Amniotic stem cell (primary cell): ENCODE measurements at places on chromosomes 5 and 9.

DNA sequence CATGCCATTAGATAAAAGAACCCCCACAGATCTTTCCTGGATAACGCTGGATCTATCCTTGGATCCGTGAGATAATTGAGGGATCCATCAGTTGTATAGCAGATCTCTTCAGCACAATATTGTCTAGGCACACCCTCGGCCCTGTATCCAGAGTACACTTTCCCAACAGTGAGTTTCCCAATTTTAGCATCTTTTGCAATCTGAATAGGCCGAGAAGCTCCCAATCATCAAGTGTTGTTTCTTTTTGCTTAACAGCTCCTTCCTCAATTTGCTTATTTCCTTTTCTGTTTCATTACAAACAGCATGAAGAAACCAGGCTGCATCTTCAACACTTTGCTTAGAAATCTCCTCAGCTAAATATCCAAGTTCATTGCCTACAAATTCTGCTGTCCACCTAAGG is 4.4 kb upstream of the SPTLC1 start:
- no peak for DNase-seq

DNA sequence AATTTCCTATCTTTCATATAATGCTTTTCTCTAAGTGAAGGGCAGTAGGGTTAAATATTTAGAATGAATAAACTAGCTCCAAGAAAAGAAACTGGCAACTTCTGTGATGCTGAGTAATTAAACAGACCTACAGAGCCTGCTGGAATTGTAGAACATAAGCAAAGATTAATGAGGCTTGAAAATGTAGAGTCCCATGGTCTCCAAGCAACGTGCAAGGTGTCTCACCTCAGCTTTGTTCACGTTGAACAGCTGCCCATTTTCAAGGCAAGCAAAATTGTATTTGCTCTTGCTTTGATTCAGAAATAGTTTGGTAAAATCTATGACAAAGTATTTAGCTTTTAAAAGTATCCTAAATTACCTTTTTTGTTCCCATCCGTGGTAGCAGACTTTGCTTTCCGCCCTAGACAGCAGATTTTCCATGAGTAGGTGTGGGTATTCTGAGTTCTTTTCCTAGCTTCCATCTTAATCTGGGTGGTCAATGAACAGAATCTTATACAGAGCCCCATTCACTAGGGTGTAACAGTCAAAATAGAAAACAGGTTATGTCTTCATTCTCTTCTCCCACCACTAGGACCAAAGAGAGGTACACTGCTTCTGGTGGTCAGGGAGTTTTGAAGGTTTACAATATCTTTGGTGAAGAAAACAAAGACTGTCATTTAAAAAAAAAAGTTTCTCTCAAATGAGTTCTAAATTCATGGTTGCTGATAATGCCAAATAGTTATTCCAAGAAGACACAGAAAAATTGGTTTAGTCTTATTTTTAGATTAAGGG is 52.1 kb upstream of the TYRP1 start:
- DNase-seq = no peak

DNA sequence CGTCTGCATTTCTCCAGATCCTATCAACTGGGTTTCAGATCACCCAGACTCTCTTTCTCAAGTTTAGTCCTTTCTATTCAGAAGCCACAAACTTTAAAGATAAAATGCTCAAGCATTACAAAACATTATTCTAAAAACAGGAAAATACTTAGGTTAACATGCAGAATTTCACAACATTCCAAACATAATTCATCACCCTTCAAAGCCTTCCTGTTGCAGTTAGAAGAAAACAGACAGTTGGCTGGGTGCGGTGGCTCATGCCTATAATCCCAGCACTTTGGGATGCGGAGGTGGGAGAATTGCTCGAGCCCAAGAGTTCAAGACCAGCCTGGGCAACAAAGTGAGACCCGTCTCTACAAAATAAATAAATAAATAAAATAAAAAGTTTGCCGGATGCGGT is 7.7 kb upstream of the OCLN start:
- DNase-seq = no peak

DNA sequence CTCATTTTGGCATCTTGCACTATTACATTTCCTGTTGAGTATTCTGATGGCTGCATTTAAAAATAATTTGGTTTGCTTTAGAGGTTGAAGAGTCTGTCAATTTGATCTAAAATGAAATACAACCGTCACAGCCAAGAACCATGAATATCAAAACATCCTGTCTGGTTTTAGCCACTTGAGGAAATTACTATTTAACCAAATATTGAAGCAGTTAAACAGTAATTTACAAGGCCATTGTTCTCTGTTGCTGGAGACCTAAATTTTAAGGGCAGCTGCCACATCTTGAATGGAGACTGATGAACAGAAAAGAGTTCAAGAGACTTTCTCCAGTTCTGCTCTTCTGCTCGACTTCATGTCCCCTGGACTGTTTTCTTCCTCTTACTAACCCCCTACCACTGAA is 549.4 kb downstream of the LRRC70 start:
- DNase-seq = no peak

DNA sequence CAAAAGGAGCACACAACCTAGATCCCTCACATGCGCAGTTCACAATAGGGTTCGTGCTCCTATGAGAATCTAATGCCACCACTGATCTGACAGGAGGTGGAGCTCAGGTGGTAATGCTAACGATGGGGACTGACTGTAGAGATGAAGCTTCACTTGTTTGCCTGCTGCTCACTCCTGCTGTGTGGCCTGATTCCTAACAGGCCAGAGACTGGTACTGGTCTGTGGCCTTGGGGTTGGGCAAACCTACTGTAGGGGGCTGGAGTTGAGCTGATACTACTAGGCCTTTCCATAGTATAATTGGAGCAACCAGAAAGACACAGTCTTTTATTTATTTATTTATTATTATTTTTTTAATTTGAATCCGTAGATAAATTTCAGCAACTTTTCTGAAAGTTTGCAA is 5.3 kb downstream of the LNPEP start:
- no peak for DNase-seq

GRCh38 chr5:35317586-35317985 is 87.3 kb upstream of the PRLR start:
- no peak for DNase-seq

- no peak for DNase-seq
These were observed 52.2 kb downstream of the PCDH1 start for GRCh38 chr5:141825791-141826560.

DNA sequence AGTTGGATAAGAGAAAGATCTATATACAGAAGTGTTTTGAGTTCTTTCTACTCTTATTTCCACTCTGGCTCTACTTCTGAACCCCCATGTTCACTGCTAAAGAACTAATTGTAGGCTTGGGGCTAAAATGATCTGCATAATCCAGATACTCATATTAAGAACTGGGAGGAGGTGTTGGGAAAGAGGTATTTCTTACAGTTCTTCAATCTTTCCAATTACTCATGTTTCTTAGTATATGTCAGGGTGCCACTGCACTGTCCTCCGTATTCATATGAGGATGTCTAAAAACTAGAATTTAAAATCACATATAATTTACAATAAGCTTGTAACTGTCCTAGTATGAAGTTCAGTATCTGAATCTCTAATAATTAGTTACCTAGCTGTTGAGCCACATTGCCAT is 12.7 kb downstream of the NIPBL start:
- DNase-seq = no peak

GRCh38 chr9:36276781-36277181 is 18.5 kb upstream of the GNE start:
- DNase-seq = peak; percentile 83

DNA sequence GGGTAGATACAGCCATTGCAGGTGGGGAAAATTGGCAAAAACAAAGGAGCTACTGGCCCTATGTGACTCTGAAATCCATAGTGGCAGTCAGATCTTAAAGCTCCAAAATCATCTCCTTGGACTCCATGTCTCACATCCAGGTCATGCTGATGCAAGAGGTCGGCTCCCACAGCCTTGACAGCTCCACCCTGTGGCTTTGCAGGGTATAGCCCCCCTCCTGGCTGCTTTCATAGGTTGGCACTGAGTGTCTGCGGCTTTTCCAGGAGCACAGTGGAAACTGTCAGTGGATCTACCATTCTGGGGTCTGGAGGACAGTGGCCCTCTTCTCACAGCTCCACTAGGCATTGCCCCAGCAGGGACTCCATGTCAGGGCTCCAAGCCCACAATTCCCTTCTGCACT is 1190.1 kb downstream of the CDH12 start:
- DNase-seq = no peak

DNA sequence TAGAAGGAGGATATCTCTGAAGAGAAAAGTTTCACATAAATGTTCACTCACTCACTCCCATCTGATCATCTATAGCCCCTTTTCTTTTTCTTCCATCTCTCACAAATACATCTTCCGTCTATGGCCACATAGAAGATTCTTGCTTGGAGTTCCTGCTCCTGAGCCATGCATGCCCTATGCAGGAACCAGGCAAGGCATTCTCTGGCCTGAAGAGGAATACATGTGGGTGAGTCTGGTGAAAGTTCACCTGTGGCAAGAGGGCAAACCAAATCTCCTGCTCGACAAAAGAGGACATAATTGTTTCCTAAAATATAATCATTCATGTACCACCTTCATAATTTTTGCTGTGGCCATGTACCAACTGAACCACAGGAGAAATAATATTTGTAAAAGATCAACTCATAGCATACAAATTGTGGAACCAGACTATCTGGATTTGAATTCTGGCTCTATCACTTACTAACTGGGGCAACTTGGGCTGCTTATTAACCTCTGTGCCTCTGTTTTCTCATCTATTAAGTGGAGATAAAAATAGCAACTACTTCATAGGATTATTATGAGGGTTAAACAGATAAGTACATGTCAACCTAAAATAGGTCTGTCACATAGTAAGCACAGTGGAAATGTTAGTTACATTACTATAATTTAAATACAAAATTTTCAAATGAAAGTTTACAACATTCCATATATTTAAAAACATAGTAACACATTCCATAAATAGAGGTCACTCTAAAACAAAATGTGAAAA is 121.2 kb upstream of the NFIB start:
- no peak for DNase-seq

GRCh38 chr9:20636888-20637440 is 14.7 kb upstream of the MLLT3 start:
- DNase-seq = no peak

DNA sequence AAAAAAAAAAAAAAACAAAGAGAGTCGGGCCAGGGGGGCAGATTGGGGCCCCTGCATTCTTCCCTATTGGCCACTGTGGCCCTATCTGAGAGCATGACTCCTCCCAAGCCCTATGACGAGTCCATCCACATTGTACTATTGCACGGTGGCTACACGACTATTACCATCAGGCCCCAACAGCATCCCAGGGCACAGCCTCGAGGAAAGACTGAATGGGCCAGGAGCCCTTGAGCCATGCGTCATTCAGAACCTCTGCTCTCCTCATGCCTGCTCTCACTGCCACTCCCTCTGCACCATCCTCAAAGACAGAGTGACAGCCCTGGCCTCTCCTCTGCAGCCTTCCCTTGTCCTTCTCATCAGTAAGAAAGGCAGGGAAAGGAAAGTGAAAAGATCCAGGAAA is 20.2 kb upstream of the ORM1 start:
- no peak for DNase-seq

DNA sequence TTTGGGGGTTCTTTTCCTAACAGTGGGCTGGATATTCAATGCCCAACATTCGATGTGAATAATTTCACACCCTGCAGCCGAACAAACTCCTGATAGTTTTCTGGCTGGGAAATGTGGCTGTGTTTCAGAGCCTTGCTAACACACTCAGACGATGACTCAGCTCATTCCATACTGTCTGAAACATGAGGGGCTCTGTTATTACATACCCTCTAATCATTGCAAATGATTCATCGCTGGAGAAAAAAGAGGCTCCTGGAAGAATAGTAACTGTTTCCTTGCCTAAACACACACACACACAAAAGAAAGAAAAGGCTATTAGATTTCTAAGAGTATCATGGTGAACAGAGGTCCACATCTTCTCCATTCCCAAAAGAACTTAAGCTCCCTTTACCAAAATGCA is 75.8 kb downstream of the OXCT1 start:
- peak; percentile 76 for DNase-seq

GRCh38 chr5:135503871-135504270 is 31.9 kb downstream of the NEUROG1 start:
- no peak for DNase-seq

DNA sequence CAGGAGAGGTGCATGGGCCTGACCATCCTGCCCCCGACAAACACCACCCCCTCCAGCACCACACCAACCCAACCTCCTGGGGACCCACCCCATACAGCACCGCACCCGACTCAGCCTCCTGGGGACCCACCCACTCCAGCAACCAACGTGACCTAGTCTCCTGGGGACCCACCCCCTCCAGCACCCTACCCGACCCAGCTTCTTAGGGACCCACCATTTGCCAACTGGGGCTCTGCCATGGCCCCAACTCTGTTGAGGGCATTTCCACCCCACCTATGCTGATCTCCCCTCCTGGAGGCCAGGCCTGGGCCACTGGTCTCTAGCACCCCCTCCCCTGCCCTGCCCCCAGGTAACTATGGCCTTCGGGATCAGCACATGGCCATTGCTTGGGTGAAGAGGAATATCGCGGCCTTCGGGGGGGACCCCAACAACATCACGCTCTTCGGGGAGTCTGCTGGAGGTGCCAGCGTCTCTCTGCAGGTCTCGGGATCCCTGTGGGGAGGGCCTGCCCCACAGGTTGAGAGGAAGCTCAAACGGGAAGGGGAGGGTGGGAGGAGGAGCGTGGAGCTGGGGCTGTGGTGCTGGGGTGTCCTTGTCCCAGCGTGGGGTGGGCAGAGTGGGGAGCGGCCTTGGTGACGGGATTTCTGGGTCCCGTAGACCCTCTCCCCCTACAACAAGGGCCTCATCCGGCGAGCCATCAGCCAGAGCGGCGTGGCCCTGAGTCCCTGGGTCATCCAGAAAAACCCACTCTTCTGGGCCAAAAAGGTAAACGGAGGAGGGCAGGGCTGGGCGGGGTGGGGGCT is 4.6 kb downstream of the CEL start:
- DNase-seq = no peak

- DNase-seq = no peak
These were observed 638.3 kb downstream of the HTR1A start for GRCh38 chr5:63323926-63324325.

DNA sequence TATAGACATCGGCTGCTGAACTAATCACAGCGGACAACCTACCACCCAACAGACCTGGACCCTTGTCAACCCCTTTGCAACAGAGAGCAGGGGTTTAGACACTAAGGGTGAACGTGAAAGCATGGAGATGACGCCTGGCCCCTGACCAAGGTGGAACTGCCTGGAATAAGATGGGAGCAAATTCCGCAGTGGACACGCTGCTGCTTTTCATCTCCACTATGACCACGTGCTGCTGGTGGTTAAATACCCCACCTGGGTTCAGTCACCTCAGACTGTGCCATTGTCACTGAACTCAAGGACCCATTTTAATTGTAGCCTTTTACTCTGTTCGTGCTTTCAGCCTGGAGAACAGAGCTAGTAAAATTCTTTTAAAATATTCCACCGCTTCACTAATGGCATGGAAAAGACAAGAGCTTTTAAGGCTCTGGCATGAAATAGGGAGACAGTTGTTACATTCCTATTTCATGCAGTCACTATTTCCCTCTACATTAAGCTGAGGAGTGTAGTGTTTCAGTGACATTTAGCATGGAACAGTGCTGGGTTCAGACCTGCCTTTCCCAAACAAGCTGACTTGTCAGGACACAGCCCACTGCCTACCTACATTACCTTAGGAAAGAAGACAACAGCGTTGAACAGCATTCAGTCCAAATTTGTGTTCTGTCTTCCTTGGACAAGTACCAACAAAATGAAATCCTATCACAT is 96.8 kb downstream of the ANKRD18B start:
- peak; percentile 61 for DNase-seq
